ENCODE measurements at places on chromosomes 7 and 10.

- DNase-seq, result no peak
Measured at GRCh38 chr10:101617102-101617823, 29.1 kb downstream of the DPCD start.

DNA sequence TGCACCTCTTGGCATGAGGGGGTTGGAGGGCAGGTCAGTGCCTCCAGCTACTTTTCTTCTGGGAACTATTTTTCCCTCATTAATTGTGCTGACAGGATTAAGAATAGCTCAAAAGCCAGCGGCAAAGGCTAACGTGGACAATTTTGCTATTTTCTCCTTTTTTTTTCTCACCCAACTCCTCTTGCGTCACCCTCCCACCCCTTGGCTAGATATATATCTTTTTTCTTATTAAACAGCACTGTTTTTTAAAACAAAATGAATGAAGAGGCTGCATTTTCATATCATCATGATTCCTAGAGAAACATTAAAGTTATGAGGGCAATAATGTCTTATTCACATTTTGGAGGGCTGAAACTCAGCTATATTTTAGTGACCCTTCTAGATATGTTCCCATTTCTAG, 251.8 kb upstream of the NFE2L3 start:
- DNase-seq, result no peak

GRCh38 chr7:133807624-133808492, 319.3 kb upstream of the LRGUK start:
- no peak for DNase-seq

DNA sequence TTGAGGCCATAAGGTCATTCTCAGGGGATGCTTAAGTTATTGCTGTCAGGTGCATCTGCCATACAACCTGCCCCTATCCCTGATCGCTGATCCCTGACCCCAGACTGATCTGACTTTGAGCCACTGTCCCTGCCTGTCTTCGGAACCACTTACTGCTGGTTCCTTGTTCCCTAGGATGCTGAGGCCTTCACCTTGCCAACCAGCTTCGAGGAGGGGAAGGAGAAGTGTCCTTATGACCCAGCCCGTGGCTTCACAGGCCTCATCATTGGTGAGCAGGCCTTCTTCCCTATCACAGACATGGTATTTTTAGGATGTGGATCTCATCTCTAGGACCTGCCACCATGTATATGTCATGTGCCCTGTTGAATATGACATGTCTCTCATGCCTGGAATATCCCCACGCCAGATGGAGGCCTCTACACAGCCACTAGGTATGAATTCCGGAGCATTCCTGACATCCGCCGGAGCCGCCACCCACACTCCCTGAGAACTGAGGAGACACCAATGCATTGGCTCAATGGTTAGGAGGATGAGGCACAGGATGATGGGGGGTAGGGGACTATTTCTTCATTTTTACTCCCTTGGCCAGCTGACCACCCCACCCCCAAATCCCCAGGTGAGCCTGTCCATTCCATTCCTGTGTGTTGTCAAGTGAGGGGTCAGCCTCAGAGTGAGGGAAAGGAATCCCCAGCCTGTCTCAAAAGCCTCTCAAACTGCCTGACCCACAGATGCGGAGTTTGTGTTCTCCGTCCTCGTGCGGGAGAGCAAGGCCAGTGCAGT, 9.0 kb downstream of the MRPL43 start:
- DNase-seq, result no peak

DNA sequence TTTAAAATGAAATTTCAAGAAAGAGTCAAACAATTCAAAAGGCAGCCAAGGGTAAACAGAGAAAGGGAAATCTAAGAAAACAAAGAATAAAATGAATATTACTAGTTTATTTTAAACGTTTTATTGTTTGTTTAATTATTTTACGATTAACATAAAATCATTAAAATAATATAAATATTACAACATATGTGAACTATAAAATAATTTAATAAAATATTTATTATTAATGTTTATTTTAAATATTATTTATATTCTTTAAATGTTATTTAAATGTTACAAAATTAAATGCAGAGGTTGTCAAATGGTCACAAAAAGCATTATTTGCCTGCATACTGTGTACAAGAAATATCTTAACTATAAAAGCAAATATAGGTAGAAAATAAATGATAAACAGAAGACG, 786.7 kb upstream of the GHITM start:
- DNase-seq, result no peak

DNA sequence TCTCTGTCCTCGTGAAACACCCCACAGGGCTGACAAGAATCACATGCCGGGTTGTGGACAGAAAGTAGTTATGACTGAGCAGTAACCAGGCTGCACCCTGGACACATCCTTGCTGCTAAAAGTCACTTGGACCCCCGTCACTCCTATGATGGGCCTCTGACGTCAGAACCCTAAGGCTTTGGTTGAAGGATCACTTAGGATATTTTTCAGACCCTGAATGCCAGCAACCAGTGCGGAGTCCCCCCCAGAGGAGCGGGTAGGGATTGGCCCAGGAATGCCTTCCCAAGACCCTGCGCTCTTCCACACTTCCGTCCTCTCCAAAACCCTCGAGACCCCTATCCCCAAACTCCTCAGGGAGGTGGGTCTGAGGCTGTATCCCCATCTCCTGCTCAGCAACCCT, 52.1 kb downstream of the CFAP46 start:
- DNase-seq, result no peak

GRCh38 chr7:37117292-37117691, 331.4 kb downstream of the ELMO1 start:
- no peak for DNase-seq

DNA sequence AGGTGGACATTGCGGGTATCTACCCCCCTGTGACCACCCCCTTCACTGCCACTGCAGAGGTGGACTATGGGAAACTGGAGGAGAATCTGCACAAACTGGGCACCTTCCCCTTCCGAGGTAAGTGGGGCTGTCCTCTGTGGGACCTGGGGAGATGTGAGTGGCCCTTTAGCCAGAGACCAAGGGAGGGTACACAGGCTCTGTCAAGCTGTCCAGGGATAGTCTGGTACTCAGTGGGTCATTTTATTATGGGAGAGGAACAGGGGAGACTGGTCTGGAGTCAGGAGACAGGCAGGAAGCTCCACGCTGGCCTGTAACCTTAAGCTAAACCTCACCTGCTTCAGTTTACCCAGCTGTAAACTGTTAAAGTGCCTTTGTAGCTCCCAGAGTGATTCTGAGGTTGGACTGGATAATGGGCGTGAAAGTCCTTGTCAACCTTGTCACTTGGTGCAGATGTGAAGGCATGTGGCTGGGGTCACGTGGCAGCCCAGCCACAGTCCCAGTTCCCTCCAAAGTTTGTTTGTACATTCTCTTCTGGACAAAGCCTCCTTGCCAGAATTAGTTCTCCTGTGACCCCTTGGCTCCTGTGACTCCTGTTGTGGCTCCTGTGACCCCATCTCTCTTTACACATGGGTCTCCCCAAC, 729 bp downstream of the HOGA1 start:
- no peak for DNase-seq

- DNase-seq, result no peak
Measured at GRCh38 chr10:113171662-113172061, 221.6 kb downstream of the TCF7L2 start.
